Activated CD8-positive, alpha-beta memory T cell treated with anti-CD3 and anti-CD28 coated beads, Interleukin-2, amount 10 ng/mL, durations not matched to agents 7 days and 5 days (primary cell): ENCODE measurements at places on chromosomes 1 and 21. TPM values are rescaled to one million over a fixed set of nuclear protein-coding genes. Genes with fewer than 3 reads are reported as not detected.
A peak's percentile ranks its signal among the peaks of the same experiment; 100 is the strongest.

The PADI1 gene
- not detected for total RNA-seq

The OR4F29 gene
- total RNA-seq: not detected

DNA sequence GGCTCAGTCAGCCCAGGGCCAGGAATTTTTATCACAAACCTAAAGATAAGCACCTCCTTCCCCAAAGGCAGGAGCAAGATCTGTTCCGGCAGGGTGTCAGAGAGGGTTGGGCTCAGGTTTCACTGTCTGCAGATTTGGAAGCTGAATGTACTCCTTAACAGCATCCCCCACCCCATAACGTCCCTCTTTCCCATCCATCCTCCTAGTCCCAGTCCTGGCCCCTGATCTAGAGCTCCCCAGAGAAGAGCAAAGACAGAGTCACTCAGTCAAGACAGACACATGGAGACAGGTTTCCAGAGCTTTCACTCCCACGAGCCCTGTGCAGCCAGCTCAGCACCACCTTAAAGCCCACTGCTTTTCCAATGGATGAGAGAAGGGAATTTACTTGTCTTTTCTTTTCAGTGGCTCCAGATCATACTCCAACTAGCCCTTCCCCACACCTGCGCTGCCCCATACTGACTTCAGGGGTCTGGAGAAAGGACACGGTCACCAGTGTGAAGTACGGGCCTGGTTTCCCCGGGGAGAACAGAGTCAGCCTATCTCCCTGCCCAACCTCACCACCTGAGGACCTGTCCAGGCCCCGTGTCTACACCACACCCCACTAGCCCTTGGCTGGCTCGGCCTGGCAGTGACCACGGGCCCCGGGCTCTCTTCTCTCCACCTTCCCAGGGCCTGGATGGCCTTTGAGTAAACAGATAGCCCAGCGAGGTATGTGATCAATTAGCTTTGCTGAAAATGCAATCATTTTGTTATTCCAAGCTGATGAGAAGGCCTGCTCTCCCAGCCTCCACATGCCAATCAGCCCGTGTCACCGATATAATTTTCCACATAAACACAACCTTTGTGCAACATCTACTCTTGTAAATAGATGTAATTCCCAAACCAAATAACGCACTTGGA lies 249.1 kb downstream of the FOXD2 start:
- no peak for DNase-seq
- no peaks in the 10 kb centered on the region for H3K4me1 ChIP-seq
- peaks cover 22% of the 10 kb centered on the region for H3K27me3 ChIP-seq
- H3K4me3 ChIP-seq: no peak overlapping the region
- H3K27ac ChIP-seq: no peak overlapping the region

The EPHA2 gene
- total RNA-seq: not detected

GRCh38 chr21:40049931-40050290 lies 182.7 kb downstream of the PCP4 start:
- H3K27me3 ChIP-seq: no peaks in the 10 kb centered on the region
- no peak for DNase-seq
- no peak overlapping the region for H3K4me3 ChIP-seq
- no peak overlapping the region for H3K27ac ChIP-seq
- no peaks in the 10 kb centered on the region for H3K4me1 ChIP-seq

DNA sequence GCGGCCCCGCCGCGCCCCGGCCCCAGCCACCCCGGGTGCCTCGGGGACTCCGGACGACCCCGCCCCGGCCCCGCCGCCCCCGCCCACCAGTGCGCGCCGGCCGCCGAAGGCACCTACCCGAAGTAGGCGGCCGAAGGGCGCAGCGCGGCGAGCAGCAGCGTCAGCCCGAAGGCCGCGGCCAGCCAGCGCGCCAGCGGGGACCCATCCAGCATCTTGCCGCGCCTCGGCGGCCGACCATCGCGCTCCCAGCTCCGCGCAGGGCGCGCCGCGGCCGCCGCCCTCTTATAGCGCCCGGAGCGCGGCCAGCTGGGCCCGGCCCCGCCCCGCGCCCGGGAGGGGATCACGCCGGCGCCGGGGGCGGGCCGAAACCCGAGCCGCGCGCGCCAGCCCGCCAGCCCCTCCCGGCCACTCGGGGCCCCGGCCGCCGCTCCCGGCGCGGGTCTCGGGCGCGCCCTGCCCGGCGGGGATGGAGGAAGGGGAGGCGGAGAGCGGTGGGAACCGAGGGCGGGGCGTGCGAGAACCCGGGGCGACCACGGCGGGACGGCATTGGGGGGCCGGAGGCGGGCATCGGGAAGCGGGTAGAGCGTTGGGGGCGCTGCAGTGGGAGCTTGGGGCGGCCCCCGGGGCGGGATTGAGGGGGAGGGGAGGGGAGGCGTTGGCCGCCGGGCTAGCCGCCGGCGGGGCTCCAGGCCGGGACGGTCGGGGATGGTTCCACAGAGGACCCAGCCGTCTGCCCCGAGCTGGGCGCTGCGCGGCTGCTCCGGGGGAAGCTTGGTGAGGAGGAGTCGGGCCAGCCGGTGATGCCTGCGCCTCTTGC lies at the start of gene WNT9A:
TSS of gene WNT9A (minus strand) at position 257 of the 817 bp plus-strand sequence. CDS start at position 212, 45 bp downstream.
- H3K27ac ChIP-seq: no peak within 1 kb of the TSS
- H3K27me3 ChIP-seq: peaks cover 24% of the 10 kb centered on the region
- no peaks in the 10 kb centered on the region for H3K36me3 ChIP-seq
- peak within 1 kb of the TSS; percentile 61 for H3K4me3 ChIP-seq
- DNase-seq: peak; percentile 39
- H3K4me1 ChIP-seq: peaks cover 10% of the 10 kb centered on the region

- no peak overlapping the region for H3K27ac ChIP-seq
- H3K27me3 ChIP-seq: no peaks in the 10 kb centered on the region
- H3K4me1 ChIP-seq: no peaks in the 10 kb centered on the region
- no peak for DNase-seq
Observed at GRCh38 chr1:221141606-221142285, 262.5 kb downstream of the HLX start.

The OLFML3 gene
- 0.26 TPM for total RNA-seq

GRCh38 chr21:40547906-40548513 lies 298.9 kb downstream of the DSCAM start:
- H3K36me3 ChIP-seq: no peaks in the 10 kb centered on the region
- no peak overlapping the region for H3K27ac ChIP-seq
- no peaks in the 10 kb centered on the region for H3K4me1 ChIP-seq
- no peaks in the 10 kb centered on the region for H3K27me3 ChIP-seq
- DNase-seq: no peak

The EXO5 gene
- total RNA-seq: 15.4 TPM

DNA sequence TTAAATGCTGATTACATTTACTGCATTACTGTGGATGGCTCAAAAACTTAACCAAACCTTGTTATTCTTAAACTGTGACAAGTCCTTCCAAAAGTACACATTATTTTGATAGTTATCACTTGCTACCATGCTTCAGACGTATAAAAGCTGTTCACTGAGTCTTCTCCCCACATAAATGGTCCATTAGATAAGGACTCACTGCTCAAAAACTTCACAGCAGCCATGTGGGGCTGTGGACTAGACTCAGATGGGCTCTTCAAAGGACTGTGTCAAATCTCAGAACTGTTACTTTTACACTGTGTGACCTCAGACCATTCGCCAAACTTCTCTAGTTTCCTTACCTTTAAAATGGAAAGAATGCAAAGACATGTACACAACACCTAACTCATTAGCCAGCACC lies 11.6 kb downstream of the SCAF4 start:
- H3K27me3 ChIP-seq: no peaks in the 10 kb centered on the region
- H3K4me1 ChIP-seq: peaks cover 28% of the 10 kb centered on the region
- no peak overlapping the region for H3K4me3 ChIP-seq
- H3K36me3 ChIP-seq: peaks cover 21% of the 10 kb centered on the region

DNA sequence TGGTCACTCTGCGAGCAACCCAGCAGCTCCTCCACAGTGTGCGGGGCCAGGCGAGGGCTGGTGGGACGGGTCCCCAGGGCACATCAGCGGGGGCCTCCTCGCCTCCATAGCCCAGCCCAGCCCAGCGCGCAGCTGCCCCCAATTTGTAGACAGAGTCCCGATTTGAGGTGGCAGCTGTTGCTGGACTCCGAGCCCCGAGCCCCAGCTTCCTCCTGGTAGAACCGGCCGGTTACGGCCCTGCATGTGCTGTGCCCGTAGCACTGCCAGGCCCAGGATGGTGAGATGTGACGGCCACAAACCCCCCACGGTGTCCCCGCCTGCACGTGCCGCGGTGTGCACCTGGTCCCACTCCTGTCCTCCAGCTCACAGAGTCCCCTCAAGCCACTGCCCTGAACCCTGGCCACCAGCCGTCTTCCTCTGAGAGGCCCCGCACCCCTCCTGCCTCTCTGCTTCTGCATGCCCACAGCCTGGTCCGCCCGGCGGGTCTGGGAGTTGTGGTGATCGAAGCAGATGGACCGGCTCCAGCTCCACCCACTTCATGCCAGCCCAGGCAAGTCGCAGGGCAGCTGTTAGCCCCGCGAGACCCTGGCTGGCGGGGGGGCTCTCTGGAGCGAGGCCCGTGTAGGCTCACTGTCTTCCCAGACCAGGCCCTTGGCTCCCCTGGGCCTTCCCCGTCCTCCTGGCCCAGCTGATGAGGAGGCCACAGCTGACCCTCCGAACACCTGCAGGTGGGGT lies 55.5 kb downstream of the MORN1 start:
- H3K27me3 ChIP-seq: no peaks in the 10 kb centered on the region
- no peak for DNase-seq
- no peak overlapping the region for H3K4me3 ChIP-seq
- no peaks in the 10 kb centered on the region for H3K36me3 ChIP-seq

DNA sequence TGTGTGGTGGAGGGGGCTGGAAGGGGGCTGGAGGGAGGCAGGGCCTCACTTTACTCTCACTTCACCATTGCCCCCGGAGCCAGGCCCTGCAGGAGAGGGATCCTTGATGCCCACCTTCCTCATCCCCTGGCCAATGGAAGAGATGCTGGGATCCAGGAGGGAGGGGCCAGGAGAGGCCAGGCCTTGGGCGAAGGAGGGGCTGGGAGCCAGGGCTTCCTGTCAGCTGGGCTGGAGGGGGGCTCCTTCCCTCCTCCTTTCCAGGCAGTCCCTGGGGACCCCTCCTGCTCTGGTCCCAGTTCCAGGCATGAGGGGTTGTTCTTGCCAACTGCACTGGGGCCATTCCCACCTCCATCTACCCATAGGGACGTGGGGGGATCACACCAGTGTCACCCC lies 5.7 kb downstream of the AHDC1 start:
- no peak overlapping the region for H3K4me3 ChIP-seq
- H3K27me3 ChIP-seq: no peaks in the 10 kb centered on the region
- no peak for DNase-seq

The PCSK9 gene
- not detected for total RNA-seq

The LINGO4 gene
- 0.15 TPM for total RNA-seq

The TNNI3K gene
- total RNA-seq: not detected

The LPAR3 gene
- total RNA-seq: 0.47 TPM

The ACAP3 gene
- 71.7 TPM for total RNA-seq

The GREM2 gene
- 0.05 TPM for total RNA-seq

GRCh38 chr1:230679825-230680224 lies 34.1 kb downstream of the AGT start:
- no peak overlapping the region for H3K27ac ChIP-seq
- H3K4me1 ChIP-seq: peaks cover 19% of the 10 kb centered on the region
- no peaks in the 10 kb centered on the region for H3K27me3 ChIP-seq

DNA sequence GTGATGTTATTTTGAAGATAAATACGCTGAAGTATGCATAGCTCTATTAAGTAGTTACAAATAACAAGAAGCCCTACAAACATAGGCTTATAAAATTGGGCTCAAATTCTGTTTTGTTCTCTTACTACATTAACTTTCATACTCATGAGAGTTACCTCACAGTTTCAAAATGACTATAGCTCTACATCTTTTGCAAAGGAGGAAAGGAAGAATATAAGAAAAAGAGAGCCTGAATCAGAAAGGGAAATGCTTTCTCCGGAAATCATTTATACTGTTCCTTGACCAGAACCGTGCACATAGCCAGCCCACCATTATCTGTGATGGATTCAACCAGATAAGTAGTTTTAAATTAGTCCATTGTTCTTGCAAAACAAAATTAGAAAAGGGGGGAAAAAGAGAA lies 1252.1 kb downstream of the NCAM2 start:
- no peak for DNase-seq
- no peaks in the 10 kb centered on the region for H3K36me3 ChIP-seq
- H3K27ac ChIP-seq: no peak overlapping the region
- H3K4me3 ChIP-seq: no peak overlapping the region
- no peaks in the 10 kb centered on the region for H3K27me3 ChIP-seq

GRCh38 chr1:185559684-185560331 lies 174.4 kb upstream of the HMCN1 start:
- peak; percentile 93 for DNase-seq
- H3K4me1 ChIP-seq: peaks cover 39% of the 10 kb centered on the region
- peak overlapping the region; percentile 94 for H3K27ac ChIP-seq
- H3K27me3 ChIP-seq: no peaks in the 10 kb centered on the region
- peaks cover 15% of the 10 kb centered on the region for H3K36me3 ChIP-seq

The AGTRAP gene
- 45.5 TPM for total RNA-seq

- peaks cover 3% of the 10 kb centered on the region for H3K36me3 ChIP-seq
- no peaks in the 10 kb centered on the region for H3K27me3 ChIP-seq
- no peak overlapping the region for H3K27ac ChIP-seq
- no peaks in the 10 kb centered on the region for H3K4me1 ChIP-seq
- DNase-seq: no peak
- no peak overlapping the region for H3K4me3 ChIP-seq
Observed at GRCh38 chr1:172219966-172220365, 200.5 kb upstream of the C1orf105 start.

The NRAS gene
- 58.7 TPM for total RNA-seq

DNA sequence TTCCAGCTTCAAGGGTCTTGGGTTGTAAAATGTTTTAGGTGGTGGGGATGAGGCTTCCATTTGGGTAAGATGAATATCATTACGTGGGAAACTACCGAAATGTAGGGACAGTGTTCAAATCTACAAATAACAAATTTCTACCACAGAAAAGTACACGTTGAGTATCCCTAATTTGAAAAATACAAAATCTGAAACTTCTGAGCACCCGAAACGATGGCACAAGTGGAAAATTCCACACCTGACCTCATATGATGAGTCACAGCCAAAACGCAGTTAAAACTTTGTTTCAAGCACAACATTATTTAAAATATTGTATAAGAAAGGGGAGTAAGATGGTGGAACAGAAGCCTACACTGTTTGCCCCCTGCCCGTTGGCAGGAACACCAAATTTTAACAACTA lies 8.8 kb upstream of the HENMT1 start:
- H3K4me1 ChIP-seq: peaks cover 16% of the 10 kb centered on the region
- H3K36me3 ChIP-seq: peaks cover 6% of the 10 kb centered on the region
- no peak overlapping the region for H3K27ac ChIP-seq

- peaks cover 41% of the 10 kb centered on the region for H3K27me3 ChIP-seq
- H3K4me3 ChIP-seq: no peak overlapping the region
- DNase-seq: no peak
- H3K4me1 ChIP-seq: no peaks in the 10 kb centered on the region
- H3K36me3 ChIP-seq: peaks cover 11% of the 10 kb centered on the region
- no peak overlapping the region for H3K27ac ChIP-seq
Observed at GRCh38 chr1:229086091-229086490, 184.8 kb upstream of the RAB4A start.

The OR2T35 gene
- total RNA-seq: not detected
